ENCODE measurements at places on chromosomes 16 and 17.

- no peak overlapping the region for H3K4me3 ChIP-seq
- no peak for DNase-seq
- peaks cover 20% of the 10 kb centered on the region for H3K4me1 ChIP-seq
Measured at GRCh38 chr16:87543436-87544191, 50.8 kb upstream of the ZCCHC14 start.

DNA sequence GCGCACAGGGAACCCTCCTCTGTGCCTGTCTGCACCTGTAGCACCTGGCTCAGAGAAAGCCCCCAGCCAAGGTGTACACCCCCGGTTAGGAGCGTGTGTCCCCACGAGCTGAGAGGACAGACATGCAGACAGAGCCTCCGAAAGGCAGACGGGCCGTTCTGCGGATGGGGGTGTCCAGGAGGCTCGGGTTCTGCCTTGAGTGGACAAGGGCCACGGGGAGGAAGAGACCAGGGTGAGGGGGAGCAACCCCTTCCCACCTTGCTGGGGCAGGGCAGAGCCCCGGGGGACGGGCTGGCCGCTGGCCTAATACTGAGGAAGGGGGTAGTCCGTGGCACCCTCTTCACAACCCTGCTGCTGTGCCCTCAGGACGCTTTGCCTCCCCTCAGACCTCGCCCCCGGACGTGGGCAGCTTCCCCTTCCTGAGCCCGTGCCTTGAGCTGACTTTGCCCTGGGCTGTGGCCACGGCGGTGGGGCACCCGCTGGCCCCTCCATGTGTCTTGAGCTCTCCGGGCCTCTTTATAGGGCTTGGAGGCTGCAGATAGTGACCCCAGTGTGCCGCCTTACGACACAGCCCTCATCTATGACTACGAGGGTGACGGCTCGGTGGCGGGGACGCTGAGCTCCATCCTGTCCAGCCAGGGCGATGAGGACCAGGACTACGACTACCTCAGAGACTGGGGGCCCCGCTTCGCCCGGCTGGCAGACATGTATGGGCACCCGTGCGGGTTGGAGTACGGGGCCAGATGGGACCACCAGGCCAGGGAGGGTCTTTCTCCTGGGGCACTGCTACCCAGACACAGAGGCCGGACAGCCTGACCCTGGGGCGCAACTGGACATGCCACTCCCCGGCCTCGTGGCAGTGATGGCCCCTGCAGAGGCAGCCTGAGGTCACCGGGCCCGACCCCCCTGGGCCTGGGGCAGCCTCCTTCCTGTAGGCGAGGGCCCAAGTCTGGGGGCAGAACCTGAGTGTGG is 5.7 kb downstream of the SLC22A31 start:
- no peaks in the 10 kb centered on the region for H3K36me3 ChIP-seq
- H3K27me3 ChIP-seq: peaks cover 44% of the 10 kb centered on the region
- peaks cover 11% of the 10 kb centered on the region for H3K4me1 ChIP-seq
- DNase-seq: no peak

DNA sequence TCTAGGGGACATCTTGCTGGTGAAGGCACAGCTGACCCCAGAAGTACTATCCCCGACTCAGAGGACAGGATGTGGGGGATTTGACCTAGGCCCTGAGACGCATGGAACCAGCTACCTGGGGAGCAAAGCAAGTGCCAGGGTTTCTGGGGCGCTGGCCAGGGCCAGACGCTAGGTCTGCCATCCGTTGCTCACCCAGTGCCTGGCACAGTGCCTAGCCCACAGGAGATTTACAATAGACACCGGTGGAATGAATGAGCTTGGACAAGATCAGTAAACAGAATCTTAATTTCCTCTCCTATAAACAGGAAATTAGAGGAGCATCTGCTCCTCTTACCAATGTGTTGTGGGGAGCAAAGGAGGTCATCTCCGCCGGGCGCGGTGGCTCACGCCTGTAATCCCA is 5.0 kb downstream of the RPRML start:
- H3K4me3 ChIP-seq: no peak overlapping the region
- H3K27ac ChIP-seq: no peak overlapping the region

DNA sequence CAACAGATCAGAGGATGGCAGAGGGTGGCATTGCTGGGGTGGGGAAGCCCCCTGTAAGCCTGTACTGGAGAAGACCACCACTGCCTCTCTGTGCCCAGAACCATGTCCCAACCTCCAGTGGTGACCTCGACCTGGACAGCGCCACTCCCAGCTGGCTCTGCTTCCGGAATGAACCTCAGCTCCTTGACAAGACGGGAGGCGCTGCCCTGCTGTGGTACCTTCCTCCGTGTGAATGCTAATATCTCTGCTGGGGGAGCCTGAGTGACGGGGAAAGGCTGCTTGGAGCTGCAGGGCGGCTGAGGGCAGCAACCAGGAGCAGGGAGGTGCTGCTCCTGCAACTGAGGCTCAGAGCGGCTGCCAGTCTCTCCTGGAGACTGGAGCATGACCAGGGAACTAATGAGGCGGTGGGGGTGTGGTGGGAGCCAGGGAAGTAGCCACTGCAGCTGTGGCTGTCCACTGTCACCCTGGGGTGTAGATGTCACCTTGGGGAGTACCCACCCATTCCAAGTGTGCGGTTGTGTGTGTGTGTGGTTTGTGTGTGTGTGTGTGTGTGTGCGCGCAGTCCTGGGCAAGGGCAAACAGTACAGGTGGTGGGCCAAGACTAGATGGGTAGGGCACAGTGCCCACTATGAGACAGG is 6.2 kb downstream of the PRCD start:
- peak overlapping the region; percentile 94 for H3K27ac ChIP-seq
- H3K27me3 ChIP-seq: no peaks in the 10 kb centered on the region
- DNase-seq: peak; percentile 14

DNA sequence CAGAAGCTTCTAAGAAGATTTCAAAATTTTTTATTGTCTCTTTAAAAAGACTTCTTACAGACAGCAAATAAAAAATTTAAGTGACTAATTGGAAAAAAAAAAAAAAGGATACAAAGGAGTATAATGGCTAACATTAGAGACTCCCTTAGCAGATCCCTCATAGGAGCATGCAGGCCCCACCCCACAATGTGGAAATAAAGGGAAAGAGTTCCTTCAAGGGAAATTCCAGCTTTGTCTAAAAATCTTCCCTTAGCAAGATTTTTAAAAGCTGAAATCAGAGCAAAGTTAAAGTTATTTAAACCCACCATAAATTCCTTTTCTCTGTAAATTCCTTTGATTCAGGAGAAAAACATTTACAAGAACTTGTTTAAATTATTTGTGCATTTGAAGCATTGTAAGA is 32.5 kb upstream of the NOS2 start:
- no peak overlapping the region for H3K27ac ChIP-seq
- no peak for DNase-seq
- H3K27me3 ChIP-seq: no peaks in the 10 kb centered on the region

GRCh38 chr17:55433029-55433628 is 11.5 kb upstream of the MMD start:
- no peak for DNase-seq
- H3K4me3 ChIP-seq: no peak overlapping the region
- peaks cover 16% of the 10 kb centered on the region for H3K4me1 ChIP-seq
- H3K27ac ChIP-seq: no peak overlapping the region
- H3K27me3 ChIP-seq: no peaks in the 10 kb centered on the region

DNA sequence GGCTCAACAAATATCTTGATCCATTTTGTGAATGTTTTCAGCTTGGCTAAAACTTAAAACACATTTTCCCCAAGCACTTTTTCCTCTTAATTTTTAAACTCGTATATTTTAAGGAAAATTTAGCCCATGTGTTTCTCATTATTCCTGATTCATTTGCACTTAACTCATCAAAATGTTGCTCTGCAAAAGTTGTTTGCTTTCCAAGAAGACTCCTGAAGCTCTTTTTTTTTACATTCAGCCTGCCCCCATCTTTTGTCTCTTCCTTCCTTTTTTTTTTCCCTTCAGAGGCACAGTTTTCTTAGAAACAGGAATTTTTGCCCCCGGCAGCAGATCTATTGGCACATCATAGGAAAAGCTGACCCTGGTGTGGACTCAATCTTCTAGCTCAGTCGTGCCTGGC is 155.0 kb upstream of the SALL1 start:
- no peak overlapping the region for H3K27ac ChIP-seq
- no peak overlapping the region for H3K4me3 ChIP-seq
- no peaks in the 10 kb centered on the region for H3K36me3 ChIP-seq
- no peaks in the 10 kb centered on the region for H3K27me3 ChIP-seq
- H3K4me1 ChIP-seq: no peaks in the 10 kb centered on the region
- DNase-seq: no peak

GRCh38 chr16:24152826-24153225 is 103.3 kb upstream of the CACNG3 start:
- no peaks in the 10 kb centered on the region for H3K27me3 ChIP-seq
- H3K36me3 ChIP-seq: no peaks in the 10 kb centered on the region
- peaks cover 4% of the 10 kb centered on the region for H3K4me1 ChIP-seq
- H3K4me3 ChIP-seq: no peak overlapping the region
- DNase-seq: no peak

DNA sequence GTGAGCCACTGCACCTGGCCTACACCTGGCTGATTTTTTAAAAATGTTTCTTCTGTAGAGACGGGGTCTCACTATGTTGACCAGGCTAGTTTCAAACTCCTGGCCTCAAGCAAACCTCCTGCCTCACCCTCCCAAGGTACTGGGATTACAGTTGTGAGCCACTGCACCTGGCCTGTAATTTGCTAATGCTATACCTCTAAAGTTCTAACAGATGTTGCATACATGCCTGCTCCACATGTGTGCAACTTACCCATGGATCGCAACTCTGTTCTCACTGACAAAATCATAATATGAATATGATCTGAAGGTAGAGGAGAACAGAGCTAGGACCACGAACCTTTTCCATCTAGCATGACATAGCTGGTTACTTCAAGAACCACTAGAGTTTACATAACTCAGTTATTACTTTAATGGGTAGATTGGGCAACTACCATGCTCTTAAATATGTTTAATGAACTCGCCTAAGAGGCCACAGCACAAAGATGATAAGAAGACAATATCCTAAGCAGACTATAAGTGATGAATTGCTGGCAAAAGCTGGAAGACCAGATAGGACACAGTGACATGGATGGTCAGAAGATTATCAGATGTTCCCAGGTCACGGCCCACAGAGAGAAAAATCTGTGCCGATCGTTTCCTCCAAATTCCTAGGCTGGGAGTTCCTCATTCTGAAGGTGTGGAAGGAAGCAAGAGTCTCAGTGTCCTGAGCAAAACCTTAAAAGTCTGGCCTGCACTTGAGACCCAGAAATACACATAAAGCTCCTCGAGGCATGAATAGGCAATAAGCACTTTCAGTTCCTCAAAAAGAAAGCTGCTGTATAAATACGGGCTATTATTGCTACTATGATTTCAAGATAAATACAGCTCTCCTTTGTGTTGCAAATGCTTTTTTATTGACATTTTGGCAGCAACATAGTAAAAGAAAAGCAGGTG is 53.6 kb upstream of the ICAM2 start:
- no peak overlapping the region for H3K4me3 ChIP-seq
- H3K27ac ChIP-seq: peak overlapping the region; percentile 37
- H3K36me3 ChIP-seq: peaks cover 50% of the 10 kb centered on the region
- peaks cover 16% of the 10 kb centered on the region for H3K4me1 ChIP-seq
- DNase-seq: no peak

DNA sequence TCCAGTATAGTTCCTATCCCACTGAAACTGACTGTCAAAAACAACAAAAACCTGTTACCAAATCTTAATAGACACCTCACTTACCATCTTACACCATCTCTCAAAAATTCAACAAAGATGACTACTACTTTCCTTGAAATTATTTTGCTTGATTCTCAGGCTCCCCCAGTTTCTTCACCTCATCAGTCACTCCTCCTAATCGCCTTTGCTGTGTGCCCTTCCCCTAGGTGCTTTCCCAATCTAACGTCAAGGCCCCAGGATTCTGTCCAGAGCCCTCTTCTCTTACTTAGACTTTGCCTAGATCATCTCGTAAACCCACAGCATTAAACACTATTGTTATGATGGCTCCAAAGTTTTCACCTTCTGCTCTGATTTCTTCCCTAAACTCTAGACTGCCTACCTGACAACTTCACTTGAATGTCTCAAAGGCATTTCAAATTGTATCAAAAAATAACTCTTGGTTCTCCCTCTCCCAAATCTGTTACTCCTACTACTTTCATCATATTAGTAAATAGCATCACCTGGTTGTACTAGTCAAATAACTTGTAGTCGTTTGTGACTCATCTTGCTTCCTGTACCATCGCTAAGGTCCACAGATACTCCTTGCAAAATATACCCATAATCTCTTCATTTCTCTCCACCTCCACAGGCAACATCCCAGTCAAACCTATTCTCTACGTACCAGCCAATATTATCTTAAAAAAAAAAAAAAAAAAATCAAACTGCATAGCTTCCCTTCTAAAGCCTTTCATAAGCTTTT is 18.0 kb downstream of the C16orf87 start:
- no peaks in the 10 kb centered on the region for H3K27me3 ChIP-seq
- H3K36me3 ChIP-seq: no peaks in the 10 kb centered on the region
- DNase-seq: no peak
- no peak overlapping the region for H3K27ac ChIP-seq

DNA sequence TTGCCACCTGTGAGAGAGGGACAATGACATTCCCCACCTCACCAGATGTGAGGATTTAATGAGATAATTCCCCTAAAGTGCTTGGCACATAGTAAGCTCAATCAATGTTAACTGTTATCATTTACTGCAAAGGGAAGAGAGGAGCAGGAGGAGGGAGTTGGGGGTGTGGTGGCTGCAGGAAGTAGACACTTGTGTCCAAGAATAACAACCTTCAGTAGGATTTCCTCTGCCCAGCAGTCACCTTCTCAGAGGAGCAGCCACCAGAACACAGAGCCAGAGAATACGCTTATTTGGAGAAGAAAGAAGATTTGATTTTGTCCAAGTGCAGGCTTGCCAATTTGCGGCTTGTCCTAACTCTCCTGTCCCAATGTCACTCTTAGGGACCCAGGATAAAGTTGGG is 10.2 kb downstream of the CBX4 start:
- DNase-seq: no peak
- peaks cover 8% of the 10 kb centered on the region for H3K36me3 ChIP-seq
- H3K27ac ChIP-seq: peak overlapping the region; percentile 60

GRCh38 chr16:24088767-24089166 is 167.4 kb upstream of the CACNG3 start:
- no peak overlapping the region for H3K27ac ChIP-seq
- peaks cover 15% of the 10 kb centered on the region for H3K27me3 ChIP-seq
- no peaks in the 10 kb centered on the region for H3K36me3 ChIP-seq
- H3K4me1 ChIP-seq: no peaks in the 10 kb centered on the region

DNA sequence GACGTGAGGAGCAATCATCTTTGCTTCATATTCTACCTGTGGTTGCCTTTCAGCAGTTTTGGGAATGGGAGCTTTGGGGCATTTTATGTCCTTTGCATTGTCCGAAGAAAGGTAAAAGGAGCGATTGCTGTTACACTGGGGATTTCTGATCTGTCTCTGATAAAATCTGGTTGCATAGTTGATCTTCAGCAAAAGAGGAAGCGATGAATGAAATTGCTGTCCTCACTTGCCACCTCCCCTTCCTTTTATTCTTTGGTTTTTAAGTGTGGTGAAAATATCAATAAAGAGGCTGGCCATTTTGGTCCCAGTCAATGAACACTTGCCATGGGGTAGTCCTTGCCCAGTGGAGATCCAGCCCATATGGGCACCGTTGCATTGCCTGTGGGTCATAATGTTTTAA is 236.8 kb downstream of the MSI2 start:
- DNase-seq: no peak
- H3K36me3 ChIP-seq: no peaks in the 10 kb centered on the region
- no peaks in the 10 kb centered on the region for H3K27me3 ChIP-seq
- peaks cover 54% of the 10 kb centered on the region for H3K4me1 ChIP-seq

GRCh38 chr17:1561420-1562175 is 994 bp downstream of the PITPNA start:
- peaks cover 8% of the 10 kb centered on the region for H3K36me3 ChIP-seq
- peak overlapping the region; percentile 90 for H3K4me3 ChIP-seq
- peak overlapping the region; percentile 91 for H3K27ac ChIP-seq
- H3K27me3 ChIP-seq: no peaks in the 10 kb centered on the region
- no peak for DNase-seq
- peaks cover 39% of the 10 kb centered on the region for H3K4me1 ChIP-seq

All from left ventricle myocardium inferior (tissue), 1 donor.